ENCODE measurements at places on chromosomes 11 and 22.

- no peak for DNase-seq
Observed at GRCh38 chr11:111796696-111797095, 30.5 kb upstream of the PPP2R1B start.

GRCh38 chr11:78346799-78347198 lies 70.8 kb downstream of the GAB2 start:
- no peak for DNase-seq

- DNase-seq, result no peak
Observed at GRCh38 chr11:25453471-25453870, 878.5 kb upstream of the ANO3 start.

- DNase-seq, result no peak
Observed at GRCh38 chr11:40227730-40228129, 1231.7 kb downstream of the LRRC4C start.

GRCh38 chr11:20238712-20239111 lies 78.4 kb upstream of the DBX1 start:
- no peak for DNase-seq

- no peak for DNase-seq
Observed at GRCh38 chr11:128663824-128664223, 30.0 kb upstream of the FLI1 start.

GRCh38 chr22:35330258-35330861 lies 30.7 kb downstream of the TOM1 start:
- peak; percentile 66 for DNase-seq

DNA sequence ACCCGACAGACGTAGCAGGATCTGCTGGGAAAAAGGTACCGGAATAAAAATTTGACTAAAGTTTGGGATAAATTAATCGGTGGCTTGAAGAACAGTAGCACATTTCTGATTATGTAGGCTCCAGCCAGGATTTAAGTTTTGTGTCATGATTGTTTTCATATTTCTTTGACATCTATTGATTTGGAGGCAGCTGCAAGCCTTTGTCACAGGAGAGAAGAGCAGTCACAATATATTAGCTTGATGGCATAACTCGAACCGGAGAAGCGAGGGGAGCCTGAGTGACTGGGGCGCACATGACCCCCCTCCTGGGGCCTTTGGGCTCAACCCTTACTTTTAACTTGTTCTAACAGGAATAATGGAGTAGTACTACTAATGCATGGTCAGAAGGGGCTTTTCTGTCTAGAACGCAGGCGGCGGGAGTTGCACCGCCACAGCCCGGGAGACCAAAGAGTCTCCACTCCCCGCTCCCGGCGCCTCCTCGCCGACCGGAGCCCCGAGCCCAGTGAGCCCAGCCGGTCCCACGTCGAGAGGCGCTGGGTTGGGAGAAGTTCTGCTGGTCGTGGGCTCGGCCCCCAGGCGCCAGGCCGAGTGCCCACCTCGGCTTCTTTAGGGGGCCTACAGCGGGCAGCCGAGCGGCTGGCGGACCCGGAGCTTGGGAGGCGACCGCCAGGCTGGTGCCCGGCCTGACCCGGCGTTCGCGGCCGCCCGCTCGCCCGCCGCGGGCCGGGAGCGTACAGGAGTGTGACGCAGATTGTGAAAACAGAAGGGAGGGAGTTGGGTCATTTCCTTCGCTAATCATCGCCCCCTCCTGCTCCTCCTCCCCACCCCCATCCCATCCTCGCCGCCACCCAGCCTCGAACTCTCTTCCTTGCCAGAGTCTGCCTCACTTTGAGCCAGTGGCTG lies 15.7 kb upstream of the PAX6 start:
- no peak for DNase-seq

DNA sequence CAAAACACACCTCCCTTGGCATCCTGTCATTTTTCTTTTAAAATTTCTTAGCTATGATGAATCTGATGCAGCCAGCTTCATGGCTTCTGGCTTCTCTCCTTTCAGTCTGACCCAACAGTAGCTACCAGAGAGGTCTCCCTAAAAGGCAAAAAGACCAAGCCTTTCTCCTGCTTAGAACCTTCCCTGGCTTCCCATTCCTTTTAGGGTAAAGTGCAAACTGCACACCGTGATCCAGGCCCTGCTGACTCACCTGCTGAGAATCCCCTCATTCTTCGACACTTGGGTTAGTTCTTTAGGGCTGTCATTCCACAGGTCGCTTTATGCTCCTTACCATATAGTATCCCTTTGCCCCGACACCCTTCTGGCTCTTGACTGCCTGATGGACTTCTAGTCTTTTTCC lies 362.4 kb downstream of the MIAT start:
- no peak for DNase-seq

DNA sequence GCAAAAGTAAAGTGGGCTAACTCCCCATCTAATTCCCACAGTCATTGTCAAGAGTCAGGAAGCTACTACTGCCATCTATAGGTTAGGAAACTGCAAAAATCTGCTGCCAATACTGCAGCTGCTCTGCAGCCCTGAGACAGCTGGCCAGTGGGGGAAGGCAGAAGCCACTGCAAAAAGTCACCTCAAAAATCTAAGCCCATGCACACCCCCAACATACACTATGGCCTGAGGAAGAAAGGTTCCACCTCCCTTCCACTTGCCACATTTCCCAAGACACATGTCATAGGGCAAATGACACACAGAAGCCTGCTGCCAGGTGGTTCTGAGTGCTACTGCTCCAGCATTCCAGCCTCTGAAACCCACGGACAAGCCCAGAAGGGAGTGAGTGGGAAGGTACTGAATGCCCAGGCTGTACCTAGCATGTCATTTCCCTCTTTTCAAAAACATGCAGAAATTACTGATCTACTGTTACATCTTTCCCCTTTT lies 36.9 kb downstream of the DGCR2 start:
- no peak for DNase-seq

DNA sequence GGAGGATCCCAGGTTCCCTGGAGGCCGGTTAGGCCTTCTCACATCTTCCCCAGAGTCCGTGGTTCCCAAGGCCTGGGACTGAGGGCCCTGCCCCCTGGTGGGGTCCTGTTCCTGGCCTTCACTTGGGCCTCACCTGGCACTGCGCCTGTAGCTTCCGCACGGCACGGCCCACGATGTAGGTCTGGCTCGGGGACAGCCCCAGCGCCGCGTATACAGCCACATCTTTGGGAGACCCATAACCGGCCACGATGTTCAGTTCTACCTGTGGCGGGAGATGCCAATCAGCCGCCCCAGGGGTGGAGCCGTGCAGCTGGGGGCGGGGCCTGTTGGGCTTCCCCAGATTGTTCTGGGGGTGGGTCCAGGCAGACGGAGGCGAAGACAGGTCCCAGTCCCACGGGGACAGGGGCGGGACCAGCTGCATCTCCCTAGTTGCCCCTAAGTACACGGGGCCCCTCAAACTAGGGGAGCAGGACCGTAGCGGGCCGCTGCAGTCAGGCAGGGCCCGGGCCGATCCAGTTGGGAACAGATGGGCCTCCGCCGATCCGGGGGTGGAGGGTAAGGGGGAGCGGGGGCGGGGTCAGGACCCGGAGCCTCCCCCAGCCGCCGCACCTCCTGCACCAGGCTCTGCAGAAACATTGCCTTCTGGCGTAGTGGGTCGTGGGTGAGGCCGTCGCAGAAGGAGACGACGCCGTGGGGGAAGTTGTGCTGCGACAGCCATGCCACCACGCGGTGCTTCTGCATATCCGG lies 10.1 kb downstream of the AIP start:
- no peak for DNase-seq
